HCT116 (cell line): ENCODE measurements at places on chromosomes 7 and 10. TPM values are rescaled to one million over a fixed set of nuclear protein-coding genes. Genes with fewer than 3 reads are reported as not detected.

DNA sequence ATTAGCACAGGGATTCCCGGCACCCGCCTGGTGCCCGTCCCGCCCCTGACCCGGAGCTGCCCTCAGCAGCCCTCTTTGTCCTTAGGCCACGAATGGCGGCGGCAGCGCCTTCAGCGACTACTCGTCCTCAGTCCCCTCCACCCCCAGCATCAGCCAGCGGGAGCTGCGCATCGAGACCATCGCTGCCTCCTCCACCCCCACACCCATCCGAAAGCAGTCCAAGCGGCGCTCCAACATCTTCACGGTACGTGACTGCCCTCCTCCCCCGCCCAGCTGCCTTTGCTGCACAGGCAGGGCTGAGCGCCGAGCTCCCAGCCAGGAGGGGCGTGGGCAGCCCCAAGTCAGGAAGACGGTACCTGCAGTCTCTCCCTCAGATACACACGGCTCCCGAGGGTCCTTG, 33.6 kb downstream of the AGAP3 start:
- no peak for DNase-seq

DNA sequence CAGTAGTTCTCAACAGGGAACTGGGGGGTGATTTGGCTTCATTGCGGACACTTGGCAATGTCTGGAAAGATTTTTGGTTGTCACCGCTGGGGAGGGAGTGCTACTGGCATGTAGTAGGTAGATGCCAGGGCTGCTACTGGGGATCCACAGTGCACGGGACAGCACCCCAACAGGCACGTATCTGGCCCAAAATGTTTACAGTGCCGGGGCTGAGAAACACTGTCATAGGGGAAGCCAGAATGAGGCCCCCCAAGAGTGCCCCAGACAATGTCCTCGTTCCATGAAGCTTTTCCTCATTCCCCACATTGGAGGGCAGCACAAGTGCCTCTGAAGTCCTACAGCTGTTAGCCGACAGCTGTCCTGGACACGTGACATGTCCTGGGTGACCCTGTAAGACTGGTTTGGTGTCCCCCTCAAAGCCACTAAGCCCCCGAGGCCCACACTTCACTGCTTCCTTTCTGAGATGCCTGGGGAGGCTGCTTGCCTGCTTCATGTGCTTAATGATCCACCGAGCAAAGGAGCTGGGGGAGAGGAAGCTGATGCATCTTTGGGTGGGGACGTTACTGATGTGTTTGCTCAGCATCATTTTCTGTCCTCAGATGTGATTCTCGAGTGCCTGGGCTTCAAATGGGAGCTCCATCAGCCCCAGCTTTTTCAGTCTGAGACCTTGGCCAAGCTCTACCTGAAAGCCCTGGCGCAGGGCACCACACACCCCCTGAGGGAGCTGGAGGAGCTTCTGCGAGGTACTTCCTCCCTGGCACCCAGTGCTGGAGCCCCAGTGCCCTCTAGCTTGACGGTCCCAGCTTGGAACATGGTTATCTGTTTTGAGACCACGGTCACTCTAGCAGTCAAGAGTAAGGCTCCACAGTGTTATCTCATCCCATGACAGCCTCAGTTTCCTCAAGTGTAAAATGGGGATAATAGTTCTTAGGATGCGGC, 14.7 kb downstream of the BTBD16 start:
- no peak for DNase-seq

The TMEM140 gene
- not detected for total RNA-seq

DNA sequence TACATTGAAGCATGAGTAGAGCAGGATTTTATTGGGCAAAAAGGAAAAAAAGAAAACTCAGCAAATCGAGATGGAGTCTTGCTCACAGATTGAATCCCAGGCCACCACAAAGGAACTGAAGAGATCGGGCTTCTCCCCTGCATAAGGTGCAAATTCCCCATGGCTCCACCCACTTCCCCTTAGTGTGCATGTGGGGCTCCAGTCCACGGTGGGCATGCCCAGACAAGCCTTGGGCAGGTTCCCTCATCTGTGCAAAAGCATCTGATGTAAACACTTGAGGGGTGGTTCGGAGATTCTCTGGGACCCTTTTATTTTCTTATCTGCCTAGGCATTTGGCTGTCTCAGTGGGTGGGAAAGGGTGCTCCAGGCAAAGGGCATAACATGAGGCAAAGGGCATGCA, 150.7 kb downstream of the CFTR start:
- DNase-seq: no peak

The ITGA8 gene
- total RNA-seq: 0.02 TPM

DNA sequence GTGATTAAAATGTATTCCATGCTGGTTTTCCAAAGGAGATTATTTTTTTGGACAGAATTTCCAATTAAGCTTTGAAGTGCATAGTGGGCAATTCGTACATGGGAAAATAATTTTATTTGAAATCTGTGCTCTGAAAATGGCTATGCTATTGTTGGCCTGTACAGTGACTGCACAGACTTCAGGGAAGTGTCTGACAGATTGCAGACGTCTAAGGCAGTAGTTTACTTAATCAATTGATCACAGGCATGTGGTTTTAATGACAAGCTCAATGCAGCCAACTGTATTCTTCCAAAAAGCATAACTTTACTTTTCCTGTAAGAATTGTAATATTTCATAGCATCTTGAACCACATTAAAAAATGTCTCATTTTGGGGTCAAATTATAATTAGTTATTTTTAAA, 102.0 kb downstream of the SEMA3C start:
- no peak for DNase-seq

The OR2A5 gene
- not detected for total RNA-seq

The SRPK2 gene
- 37.4 TPM for total RNA-seq

DNA sequence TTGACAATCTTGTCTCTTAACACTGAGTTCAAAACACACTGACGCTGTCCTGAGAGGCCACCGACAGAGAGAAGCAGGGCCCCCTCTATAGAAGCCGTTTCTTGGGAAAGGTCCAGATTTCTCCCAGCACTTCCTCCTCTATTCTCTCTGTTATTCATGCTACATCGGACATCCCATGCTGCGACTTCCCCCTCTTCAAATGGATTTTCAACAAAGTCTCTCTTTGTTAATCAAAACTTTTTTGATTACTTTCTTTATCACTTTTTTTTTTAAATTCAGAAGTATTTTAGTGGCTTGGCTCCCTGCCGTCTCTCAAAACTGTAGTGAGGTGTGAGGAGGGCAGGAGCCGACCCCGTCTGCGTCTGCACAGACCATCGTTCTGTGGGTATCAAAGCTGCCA, 298.9 kb upstream of the PITRM1 start:
- DNase-seq: no peak

DNA sequence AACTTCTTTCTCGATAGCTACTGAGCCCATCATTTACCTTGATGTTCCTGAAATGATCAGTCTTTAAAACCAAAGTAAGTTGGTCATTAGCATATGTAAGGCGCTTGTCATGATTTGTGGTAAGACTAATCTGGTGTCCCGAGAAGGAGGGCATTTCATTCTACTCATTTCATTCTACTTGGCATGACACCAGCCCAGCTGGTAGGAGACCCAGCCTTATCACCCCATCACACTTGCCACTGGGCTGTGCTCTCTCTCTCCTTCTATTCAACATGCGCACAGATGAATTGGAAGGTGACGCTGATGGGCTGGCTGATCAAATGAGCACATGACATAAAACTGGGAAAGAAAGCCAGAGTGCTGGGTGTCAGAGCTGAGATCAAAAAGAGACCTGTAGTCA, 65.7 kb downstream of the CRTAC1 start:
- no peak for DNase-seq

- DNase-seq: peak; percentile 54
These were observed 54.1 kb downstream of the LAMB1 start for GRCh38 chr7:107948645-107949442.

GRCh38 chr10:42491001-42491592, 147.3 kb downstream of the ZNF33B start:
- no peak for DNase-seq

- no peak for DNase-seq
These were observed 13.0 kb upstream of the NDUFA5 start for GRCh38 chr7:123570390-123571182.

GRCh38 chr7:157318015-157318706, 18.6 kb upstream of the DNAJB6 start:
- no peak for DNase-seq

- DNase-seq: peak; percentile 51
These were observed 66.4 kb downstream of the EXOC6 start for GRCh38 chr10:92914478-92915325.

The ACHE gene
- 1.8 TPM for total RNA-seq

DNA sequence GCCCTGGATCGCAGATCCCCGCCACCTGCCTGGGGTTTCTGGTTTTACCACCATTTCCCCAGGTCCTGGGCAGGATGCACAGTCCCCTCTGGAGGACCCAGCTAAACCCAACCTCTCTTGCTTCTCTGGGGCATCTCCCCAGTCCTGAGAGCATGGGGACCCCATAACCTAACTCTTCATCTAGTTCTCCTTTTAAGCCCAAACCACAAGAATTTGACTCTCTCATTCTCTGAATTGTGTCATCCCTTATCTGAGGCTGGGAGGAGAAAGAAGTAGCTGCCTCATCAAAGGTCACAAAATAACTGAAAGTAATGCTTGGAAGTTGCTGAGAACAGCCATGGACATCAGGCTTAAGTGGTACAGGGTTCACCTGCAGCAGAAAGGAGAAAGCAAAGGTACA, 159.9 kb downstream of the FGFR2 start:
- no peak for DNase-seq

The MKI67 gene
- 202 TPM for total RNA-seq

GRCh38 chr10:21084700-21085099, 187.6 kb upstream of the NEBL start:
- no peak for DNase-seq

GRCh38 chr10:29828956-29829355, 194.2 kb upstream of the SVIL start:
- DNase-seq: no peak

The SFTPA1 gene
- total RNA-seq: 6.5 TPM

The TRPV5 gene
- total RNA-seq: not detected

GRCh38 chr10:57952741-57953140, 315.0 kb downstream of the IPMK start:
- DNase-seq: no peak

DNA sequence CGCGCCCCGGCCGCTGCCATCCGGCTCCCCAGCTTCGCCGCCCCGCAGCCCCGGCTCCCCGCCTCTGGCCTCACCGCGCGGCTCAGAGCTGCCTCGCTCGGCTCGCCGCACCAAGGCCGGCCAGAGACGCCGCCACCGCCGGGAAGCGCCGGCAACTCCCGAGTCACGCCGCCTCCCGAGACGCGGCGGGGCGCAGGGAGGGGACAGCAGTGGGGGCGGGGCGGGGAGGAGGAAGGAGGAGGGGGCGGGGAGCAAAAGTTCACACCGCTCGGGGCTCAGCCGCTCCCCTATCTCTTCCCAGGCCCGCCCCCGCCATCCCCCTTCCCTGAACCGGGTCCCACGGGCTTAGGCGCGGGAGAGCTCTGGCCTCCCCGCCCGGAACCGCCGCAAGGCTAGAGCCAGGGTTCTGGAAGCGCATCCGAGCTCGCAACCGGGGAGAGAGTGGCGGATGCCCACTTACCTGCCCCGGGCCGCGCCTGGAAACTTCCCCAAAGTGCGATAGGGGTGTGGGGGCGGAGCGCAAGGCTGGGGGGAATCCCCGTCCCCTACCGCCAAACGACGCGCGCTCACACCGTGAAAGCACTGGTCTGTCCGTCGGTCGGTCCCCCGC, 1.0 kb downstream of the CHST15 start:
- DNase-seq: no peak

The CYP2C9 gene
- total RNA-seq: 0.76 TPM

The CTNNA3 gene
- total RNA-seq: 0.32 TPM

- no peak for DNase-seq
These were observed 301.5 kb downstream of the ZEB1 start for GRCh38 chr10:31620226-31621151.

The KCND2 gene
- total RNA-seq: 0.05 TPM

The FKBP6 gene
- not detected for total RNA-seq

The AP4M1 gene
- total RNA-seq: 20.0 TPM

DNA sequence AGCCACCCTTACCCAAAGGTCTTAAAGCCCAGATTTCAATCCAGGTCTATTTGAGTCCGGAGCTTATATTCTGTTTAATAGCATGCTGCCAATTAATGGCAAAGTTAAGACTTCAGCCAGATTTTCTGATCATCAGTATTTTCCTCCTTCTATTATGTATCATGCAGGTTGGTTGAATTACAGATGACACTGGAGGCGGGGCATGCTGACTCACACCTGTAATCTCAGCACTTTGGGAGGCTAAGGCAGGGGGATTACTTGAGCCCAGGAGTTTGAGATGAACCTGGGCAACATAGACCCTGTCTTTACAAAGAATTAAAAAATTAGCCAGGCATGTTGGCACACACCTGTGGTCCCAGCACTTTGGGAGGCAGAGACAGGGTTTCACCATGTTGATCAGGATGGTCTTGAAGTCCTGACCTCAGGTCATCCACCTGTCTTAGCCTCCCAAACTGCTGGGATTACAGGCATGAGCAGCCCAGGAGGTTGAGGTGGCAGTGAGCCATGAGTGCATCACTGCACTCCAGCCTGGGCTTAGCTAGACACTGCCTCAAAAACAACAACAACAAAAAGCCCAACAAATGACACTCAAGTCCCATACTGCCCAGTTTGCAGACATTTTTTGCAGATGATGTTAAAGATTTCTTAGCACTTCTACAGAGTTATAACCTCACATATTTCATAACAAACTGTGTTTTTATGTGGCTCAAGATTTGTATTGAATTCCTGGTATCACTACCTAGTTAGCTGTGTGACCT, 62.5 kb downstream of the MCU start:
- no peak for DNase-seq
